Activated T-helper 9 cell treated with anti-CD3 and anti-CD28 coated beads, Interleukin-2, amount 50 U/mL, for 16 hours (primary cell): ENCODE measurements at places on chromosomes 3 and 15.

DNA sequence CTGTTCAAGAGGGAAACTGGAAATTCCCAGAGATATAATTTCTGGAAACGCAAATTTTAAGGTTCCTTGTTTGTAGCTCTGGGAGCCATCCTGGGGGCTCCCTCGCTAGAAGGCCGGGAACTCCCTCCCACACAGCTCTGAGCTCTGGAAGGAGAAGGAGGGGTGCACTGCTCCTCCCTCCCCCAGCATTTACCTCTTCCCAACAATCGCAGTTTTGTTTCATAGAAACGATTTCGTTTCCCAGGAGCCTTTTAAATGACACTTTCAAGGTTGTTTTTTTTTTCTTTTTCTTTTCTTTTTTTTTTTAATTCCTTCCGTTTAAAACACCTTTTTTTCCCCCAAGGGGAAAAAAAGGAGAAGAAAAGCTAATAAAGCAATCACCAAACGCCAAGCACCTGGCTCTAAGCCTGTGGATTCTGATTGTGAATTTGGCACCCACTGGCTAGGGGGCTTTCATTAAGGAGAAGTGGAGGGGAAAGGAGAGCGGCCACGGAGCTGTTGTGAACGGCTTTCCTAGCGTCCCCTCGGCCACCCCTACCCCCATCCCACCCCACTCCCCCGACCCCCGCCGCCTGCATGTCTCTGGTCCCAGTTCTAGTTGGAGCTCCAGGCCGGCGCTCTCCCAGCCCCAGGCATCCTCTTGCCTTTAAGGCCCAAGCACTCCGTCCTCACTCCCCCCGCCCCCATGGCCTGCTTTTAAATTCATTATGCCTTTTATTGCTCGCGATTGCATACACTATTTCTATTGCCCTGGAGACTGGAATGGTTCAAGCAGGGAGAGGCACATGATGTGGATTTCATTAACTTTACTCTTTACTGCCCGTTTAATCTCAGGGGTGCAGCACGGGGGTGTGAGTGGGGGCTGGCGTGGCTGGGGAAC lies 13.6 kb upstream of the CCDC33 start:
- no peak for DNase-seq

GRCh38 chr15:57703387-57703786 lies 3.1 kb upstream of the POLR2M start:
- DNase-seq: no peak

DNA sequence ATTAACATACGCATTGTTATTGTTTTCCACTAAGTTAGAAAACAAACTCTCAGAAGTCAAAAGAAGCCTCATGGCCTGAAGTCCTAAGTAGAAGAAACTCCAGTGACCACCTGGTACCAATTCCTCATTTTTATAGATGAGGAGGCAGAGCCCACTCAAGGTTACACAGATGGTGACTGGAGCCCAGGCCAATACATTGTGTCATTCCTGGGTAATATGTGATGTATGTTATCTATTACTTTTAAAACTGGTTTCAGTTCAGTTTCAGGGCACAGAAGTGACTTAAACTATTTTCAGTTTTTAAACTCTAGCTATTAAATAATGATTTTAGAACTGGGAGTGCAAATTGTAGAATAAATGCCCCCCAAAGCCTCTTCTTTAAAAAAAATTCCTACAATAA lies 66.7 kb upstream of the STXBP5L start:
- DNase-seq: no peak

- no peak for DNase-seq
Measured at GRCh38 chr15:77111789-77112188, 40.9 kb upstream of the TSPAN3 start.

DNA sequence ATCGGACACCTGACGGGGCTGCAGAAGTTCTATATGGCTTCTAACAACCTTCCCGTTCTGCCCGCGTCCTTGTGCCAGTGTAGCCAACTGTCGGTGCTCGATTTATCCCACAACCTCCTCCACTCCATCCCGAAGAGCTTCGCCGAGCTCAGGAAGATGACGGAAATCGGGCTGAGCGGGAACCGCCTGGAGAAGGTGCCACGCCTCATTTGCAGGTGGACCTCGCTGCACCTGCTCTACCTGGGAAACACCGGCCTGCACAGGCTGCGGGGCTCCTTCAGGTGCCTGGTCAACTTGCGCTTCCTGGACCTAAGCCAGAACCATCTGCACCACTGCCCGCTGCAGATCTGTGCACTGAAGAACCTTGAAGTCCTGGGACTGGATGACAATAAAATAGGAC lies 9.8 kb upstream of the LRRC34 start:
- no peak for DNase-seq

DNA sequence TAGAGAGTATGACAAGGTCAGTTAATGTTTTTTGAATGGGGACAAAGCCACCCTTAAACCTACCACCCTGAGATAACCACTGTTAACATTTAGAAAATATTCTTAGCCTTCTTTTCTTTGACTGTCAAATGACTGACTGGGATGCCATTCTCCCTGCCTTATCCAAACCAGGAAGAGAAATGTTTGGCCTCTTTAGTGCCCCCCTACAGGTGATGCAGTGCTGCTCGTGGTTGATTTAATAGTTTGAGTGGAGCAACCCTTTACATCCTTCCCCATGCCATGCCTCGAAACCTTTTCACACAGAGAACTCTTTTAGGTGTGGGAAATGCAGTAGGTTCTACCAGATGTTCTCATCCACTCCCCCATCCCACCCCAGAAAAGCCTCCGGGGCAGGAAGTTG lies 38.7 kb upstream of the UMPS start:
- no peak for DNase-seq

DNA sequence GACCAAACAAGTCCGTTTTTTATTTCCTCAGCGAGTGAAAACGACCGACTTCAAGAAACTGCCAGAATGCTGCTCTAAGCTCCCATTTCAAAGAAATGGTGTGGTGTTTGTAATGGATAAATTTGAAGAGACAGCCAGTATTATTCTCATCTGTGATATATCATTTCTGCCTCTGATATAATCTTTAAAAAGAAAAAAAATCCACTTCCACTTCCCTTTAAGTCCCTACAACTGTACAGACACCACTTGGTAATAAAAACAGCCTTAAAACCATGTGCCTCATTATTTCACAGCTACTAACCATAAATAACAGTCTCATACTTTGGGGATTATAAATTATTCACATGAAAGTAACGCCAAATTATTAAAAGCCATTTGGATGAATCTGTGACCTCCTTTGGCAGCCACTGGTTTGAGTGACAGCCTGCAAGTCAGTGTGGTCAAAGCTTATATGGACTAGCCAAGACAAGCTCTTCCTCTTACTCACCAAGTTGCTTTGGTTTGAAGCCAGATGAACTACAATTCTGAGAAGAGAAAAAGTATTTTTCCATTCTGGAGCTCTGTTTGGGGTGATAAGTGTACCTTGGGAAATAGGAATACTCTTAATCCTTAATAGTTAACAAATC lies 168.0 kb downstream of the SHOX2 start:
- DNase-seq: no peak

DNA sequence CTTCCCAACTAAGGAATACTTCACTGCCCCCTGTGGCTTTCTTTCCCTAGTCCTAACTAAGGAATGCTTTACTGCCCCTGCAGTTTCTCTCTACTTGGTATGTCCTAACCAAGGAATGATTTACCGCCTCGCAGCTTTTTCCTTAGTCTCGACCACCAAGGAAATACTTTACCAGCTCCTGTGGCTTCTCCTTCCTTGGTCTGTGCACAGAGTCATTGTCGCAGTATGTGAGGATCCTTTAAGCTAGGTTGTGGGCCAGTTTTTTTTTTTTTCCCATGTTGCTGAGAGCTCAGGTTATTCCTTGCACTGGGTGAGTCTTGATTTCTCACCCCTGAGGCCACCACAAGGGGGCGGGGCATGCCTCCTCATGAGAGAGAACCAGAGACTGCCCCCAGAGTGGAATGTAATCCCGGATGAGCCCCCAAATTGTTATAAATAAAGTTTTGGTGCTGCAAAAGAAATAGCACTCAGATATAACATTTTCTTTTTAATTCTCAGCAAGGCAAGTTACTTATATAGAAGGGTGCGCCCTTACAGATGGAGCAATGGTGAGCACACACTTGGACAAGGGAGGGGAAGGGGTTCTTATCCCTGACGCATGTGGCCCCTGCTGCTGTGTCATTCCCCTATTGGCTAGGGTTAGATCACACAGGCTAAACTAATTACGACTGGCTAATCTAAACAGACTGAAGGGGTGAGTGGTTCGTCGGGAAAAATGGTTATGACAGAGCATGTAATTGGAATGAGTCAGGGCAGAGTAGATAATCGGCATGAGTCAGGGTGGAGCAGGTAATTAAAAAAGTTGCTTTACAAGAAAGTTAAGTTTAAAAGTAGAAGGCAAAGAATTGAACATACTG lies 27.0 kb downstream of the NDUFB4 start:
- no peak for DNase-seq
